Lung microvascular endothelial cell (primary cell): ENCODE measurements at places on chromosomes 2 and 18. TPM values are rescaled to one million over a fixed set of nuclear protein-coding genes. Genes with fewer than 3 reads are reported as not detected.

- no peak for DNase-seq
Measured at GRCh38 chr2:240514631-240515030, 43.2 kb downstream of the ANKMY1 start.

DNA sequence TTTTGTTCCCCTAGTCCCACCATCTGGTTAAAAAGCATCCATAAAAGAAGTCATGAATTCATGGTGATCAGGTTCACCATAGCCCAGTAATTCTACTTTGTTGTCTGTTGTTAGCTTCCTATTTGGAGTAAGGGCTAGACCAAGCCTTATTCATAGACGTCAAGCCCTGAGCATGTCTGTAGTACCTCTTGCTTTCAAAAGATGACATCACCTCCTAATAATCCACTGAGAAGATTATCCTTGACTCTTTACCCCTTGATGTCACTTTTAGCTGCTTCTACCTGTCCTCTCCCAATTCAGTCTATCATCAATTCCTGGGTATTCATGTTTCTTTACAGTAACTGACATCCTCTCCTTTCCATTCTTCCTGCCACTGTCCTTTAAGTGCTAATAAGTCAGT, 90.1 kb downstream of the EML6 start:
- no peak for DNase-seq

- no peak for DNase-seq
Measured at GRCh38 chr2:97878865-97879264, 116.9 kb downstream of the TMEM131 start.

DNA sequence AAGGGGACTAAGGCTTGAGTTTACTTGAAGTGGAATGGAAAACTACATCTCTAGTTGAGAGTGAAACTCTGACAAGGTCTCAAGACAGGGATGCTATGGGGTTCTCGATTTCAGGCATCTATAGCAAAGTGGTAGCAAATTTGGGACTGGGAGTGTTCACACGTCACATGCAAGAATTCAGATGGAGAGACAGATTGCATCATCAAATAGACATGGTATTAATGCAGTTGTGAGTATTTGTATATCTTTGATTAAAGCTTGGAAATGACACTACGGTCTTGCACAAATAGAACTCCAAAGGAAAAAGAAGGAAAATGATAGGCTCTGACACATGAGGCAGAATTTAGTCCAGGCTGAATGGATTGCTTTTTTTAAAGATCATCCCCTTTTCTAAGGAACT, 1061.6 kb upstream of the FANCL start:
- DNase-seq = no peak

- no peak for DNase-seq
Measured at GRCh38 chr2:53994818-53995808, 24.3 kb upstream of the PSME4 start.

The ELP2 gene
- 141 and 158 TPM in 2 replicates for total RNA-seq

The LTBP1 gene
- 21.6 and 36.1 TPM in 2 replicates for total RNA-seq

The CPO gene
- not detected in 2 replicates for total RNA-seq
